Cardiac atrium fibroblast (primary cell): ENCODE measurements at places on chromosomes 1 and 21. TPM values are rescaled to one million over a fixed set of nuclear protein-coding genes. Genes with fewer than 3 reads are reported as not detected.

The LCE2C gene
- not detected in 2 replicates for total RNA-seq

The LCE1F gene
- not detected in 2 replicates for total RNA-seq

The SLC22A15 gene
- total RNA-seq = 1.5 and 4.0 TPM in 2 replicates

The GUCA2A gene
- not detected in 2 replicates for total RNA-seq

The MAP1LC3C gene
- 0.54 TPM in 1 of 2 replicates, not detected in the other for total RNA-seq

The PLEKHO1 gene
- total RNA-seq = 18.1 and 19.0 TPM in 2 replicates

The LCE1E gene
- total RNA-seq = not detected in 2 replicates

The LCE3D gene
- total RNA-seq = not detected in 2 replicates

The NUF2 gene
- 3.6 and 4.7 TPM in 2 replicates for total RNA-seq

The TFAP2E gene
- total RNA-seq = not detected in 2 replicates

The NTNG1 gene
- 0.18 TPM in 1 of 2 replicates, not detected in the other for total RNA-seq

The ELF3 gene
- total RNA-seq = not detected in 2 replicates

The CENPF gene
- 10.2 and 10.8 TPM in 2 replicates for total RNA-seq

The GJC2 gene
- total RNA-seq = 1.4 and 1.5 TPM in 2 replicates

The AMPD2 gene
- 74.8 and 93.0 TPM in 2 replicates for total RNA-seq

The LHX8 gene
- total RNA-seq = not detected in 2 replicates

The IL6R gene
- 5.6 and 7.5 TPM in 2 replicates for total RNA-seq

The KPRP gene
- total RNA-seq = not detected in 2 replicates
